ENCODE measurements at places on chromosomes 3 and 15.

GRCh38 chr3:112013784-112014143, 15.0 kb downstream of the TAGLN3 start:
- DNase-seq = no peak

GRCh38 chr15:40010686-40011085, 28.3 kb downstream of the SRP14 start:
- DNase-seq = no peak

- DNase-seq = no peak
Measured at GRCh38 chr3:73669260-73669659, 44.5 kb upstream of the PDZRN3 start.

DNA sequence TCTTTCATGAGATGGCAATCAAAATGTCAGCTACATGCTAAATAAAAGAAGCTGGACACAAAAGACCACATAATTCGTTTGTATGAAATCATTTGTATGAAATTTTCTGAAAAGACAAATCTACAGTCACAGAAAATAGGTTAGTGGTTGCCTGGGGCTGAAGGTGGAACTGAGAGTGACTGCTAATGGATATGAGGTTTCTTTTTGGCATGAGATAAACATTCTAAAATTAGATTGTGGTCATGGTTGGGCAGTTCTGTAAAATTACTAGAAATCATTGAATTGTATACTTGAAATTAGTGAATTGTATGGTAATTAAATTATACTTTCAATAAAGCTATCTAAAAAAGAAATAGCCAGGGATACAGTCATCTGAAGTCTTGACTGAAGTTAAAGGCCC, 2.7 kb upstream of the DMXL2 start:
- DNase-seq = no peak

- DNase-seq = no peak
Measured at GRCh38 chr3:148957586-148957985, 33.8 kb upstream of the GYG1 start.

- DNase-seq = no peak
Measured at GRCh38 chr3:109339197-109339596, 1.9 kb upstream of the DPPA4 start.

GRCh38 chr3:48848816-48849515, 1.3 kb upstream of the PRKAR2A start:
- no peak for DNase-seq

GRCh38 chr15:86603466-86603865, 523.8 kb downstream of the AGBL1 start:
- no peak for DNase-seq

DNA sequence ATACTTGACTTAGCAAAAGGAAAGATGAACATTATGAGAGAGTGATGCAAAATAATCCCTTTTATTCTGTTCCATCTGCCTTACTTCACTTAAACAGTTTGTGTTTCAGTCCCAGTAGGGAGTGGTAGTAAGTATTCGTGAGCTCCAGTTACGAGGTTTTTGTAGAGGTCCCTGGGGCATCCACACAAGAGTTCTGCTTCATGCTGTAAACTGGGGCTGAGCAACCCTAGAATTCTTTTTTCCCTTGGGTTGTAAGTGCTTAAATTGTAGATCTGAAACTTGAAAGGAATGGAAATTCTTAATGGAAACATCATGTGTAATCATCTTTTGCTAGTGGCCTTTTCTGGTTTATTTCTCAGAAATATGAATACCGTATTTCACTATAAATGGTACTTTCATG, 79.5 kb downstream of the SEMA6D start:
- no peak for DNase-seq

- no peak for DNase-seq
Measured at GRCh38 chr15:82045179-82045891, 483 bp downstream of the MEX3B start.

DNA sequence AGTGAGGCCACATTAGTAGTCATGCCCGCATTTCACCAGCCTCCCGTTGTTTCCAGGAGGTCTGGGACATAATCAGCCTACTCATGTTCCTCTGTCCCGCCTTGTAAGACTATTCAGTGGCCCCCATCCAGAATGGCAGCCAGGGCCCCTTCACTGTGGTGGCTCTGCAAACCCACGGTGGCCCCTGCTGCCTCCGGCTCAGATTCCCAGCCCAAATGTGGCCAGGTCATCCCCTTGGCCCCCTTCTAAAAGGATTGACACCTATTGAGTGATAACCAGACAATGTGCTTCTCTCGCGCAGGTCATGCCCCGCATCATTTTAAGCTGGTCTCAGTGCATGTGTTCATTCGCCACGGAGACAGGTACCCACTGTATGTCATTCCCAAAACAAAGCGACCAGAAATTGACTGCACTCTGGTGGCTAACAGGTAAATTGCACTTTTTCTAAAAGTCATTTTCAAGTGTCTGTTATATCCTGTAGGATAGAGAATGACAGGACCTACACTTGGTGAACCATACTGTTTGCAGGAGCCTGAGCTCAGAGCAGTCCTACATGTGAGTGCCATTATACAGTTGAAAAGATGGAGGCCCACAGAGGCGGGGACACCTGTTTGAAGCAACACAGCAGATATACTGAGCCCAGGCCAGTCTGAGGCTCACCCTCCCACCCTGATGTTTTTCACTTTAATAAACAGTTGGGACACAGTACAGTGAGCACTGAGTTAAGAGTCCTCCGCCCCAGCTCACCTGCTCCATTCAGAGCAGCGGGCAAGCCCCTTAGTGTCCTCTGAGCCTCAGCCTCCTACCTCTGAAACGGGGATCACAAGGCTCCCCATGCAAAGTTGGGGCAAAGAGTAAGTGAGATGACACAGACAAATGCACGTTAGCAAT, 47.7 kb downstream of the PXYLP1 start:
- no peak for DNase-seq

All from BJ (cell line).